ENCODE measurements at places on chromosomes 3 and 15.

GRCh38 chr15:77030928-77031375 is 36.0 kb downstream of the PSTPIP1 start:
- no peak for DNase-seq

DNA sequence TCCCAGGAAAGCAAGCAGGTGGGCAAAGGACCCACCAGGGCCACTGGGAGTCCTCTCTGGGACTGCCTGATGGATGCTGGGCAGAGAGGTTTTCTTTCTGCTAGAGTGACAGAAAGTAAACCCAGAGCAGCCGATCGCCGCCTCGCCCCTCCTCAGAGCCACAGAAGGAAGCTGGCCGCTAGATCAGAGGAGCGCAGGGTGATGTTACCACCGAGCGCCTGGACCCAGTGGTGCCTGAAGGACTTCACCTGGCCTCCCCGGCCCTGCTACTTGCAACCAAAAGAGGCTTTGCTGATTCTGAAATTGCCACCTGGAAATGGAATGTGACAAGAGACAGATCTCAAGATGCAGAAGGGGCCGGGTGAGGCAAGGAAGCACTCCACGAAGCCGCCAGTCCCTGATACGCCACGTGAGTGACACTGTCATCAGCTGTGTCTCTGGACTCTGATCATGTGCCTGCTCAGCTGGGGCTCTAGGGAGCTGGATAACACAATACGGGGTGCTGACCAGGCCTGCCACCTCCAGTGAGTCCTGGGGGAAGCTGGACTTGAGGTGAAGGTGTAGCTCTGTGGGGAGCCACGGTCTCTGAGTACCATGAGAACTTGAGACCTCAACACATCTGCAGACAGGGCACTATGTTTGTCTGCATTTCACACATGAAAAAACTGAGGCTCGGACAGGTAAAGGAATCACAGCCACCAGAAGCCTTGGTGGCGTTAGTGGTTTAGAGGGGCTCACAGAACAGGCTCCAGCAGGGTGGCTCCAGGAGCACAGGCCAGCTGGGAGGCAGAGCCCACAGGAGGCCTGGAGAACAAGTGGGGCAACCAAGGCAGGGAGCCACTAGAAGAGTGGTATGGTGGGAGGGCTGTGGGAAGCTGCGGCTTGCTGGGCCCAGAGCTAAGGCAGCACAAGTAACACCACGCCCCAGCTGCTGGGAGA is 137.9 kb upstream of the PRR20G start:
- DNase-seq: no peak

DNA sequence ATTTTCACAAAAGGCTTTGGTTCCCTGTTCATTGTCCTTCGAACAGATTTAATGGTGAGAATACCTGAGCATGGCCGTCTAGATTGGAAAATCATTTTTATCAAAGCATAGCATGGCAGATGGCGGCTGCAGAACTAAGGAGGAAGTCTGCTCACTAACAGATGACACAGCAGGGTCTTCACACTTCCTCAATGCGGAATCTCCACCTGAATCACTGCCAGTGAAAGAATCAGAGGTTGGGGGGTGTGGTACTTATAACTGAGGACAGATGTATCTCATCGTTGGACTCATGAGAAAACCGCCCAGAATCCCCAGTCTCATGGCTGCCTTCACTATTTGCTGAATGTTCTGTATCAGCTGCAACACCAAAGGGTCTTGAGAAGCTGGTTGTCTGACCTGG is 31.6 kb upstream of the PYGO1 start:
- DNase-seq: no peak

DNA sequence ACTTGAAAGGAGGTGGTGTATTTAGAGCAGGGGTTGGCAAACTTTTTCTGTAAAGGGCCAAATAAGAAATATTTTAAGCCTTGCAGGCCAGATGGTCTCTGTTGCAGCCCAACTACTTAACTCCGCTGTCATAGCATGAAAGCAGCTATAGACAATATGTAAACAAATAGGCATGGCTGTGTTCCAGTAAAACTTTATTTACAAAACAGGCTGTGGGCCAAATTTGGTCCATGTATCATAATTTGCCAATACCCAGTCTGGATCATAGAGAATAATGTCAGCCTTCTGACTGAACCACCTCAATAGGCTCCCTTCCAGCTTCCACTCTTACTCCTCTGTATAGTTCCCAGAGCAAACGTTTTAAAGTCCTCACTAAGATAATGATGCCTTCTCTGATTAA is 638.8 kb upstream of the CFAP20DC start:
- no peak for DNase-seq

DNA sequence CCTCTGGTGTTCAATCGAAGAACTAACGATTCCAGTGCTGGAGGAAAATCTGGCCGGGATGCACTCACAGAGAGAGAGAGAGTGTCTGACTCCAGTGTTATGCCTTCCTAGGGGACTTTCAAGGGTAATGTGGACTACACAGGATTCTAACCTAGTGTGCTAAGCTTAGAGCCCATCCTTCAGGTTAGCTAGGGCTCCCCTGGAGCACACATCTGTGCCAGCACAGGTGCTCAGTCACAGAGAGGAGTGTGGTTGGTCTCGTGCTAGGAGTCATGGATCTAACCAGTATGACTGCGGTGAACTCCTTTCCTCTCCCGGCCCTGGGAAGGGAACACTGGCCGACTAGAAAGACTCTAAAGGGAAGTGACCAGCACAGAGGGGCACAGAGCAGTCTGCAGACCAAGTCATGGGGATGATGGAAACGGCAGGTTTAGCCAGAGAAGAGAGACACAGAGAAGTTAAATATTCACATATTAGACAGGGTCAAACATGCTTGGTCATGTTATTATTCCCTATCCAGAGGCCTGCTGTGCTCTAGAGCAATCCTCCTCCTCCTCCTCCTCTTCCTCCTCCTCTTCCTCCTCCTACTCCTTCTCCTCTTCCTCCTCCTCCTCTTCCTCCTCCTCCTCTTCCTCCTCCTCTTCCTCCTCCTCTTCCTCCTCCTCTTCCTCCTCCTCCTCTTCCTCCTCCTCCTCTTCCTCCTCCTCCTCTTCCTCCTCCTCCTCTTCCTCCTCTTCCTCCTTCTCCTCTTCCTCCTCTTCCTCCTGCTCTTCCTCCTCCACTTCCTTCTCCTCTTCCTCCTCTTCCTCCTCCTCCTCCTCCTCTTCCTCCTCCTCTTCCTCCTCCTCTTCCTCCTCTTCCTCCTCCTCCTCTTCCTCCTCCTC is 280.3 kb downstream of the XXYLT1 start:
- no peak for DNase-seq

- no peak for DNase-seq
These were observed 120.5 kb upstream of the CGNL1 start for GRCh38 chr15:57255751-57256341.

- no peak for DNase-seq
These were observed 728.4 kb upstream of the GOLIM4 start for GRCh38 chr3:168824107-168824506.

GRCh38 chr3:9183011-9183410 is 66.4 kb downstream of the SRGAP3 start:
- DNase-seq: no peak

GRCh38 chr3:122665226-122665786 is 15.3 kb upstream of the PARP14 start:
- no peak for DNase-seq

Measured in adipocyte (in vitro differentiated cells).